ENCODE measurements at places on chromosomes 2 and 18. TPM values are rescaled to one million over a fixed set of nuclear protein-coding genes. Genes with fewer than 3 reads are reported as not detected.

Gene TMEM37
- total RNA-seq: 1.6 TPM

Gene CPS1
- 8.6 TPM for total RNA-seq

Gene ASAP2
- total RNA-seq: 39.9 TPM

Gene MXD1
- 2.8 TPM for total RNA-seq

Gene RFTN2
- total RNA-seq: not detected

Gene AMER3
- not detected for total RNA-seq

Gene LYPD6B
- total RNA-seq: not detected

Gene HMSD
- 0.26 TPM for total RNA-seq

Gene ALPG
- total RNA-seq: 0.15 TPM

Gene EN1
- 0.92 TPM for total RNA-seq

Gene PROKR1
- not detected for total RNA-seq

Gene LRRC30
- total RNA-seq: not detected

Gene ANKRD29
- total RNA-seq: 10.0 TPM

Gene WNT10A
- total RNA-seq: not detected

Gene CHRNG
- total RNA-seq: not detected

Gene SLC30A3
- 4.8 TPM for total RNA-seq

Gene CCDC74B
- total RNA-seq: 6.1 TPM

Gene SIX3
- total RNA-seq: 0.41 TPM

Gene MATN3
- total RNA-seq: 12.5 TPM

Gene TFPI
- total RNA-seq: 72.0 TPM

Gene CFAP221
- 0.34 TPM for total RNA-seq

Gene ALPI
- not detected for total RNA-seq

Gene IMP4
- total RNA-seq: 154 TPM

Gene ABHD1
- 1.3 TPM for total RNA-seq

Gene DNAH6
- 0.06 TPM for total RNA-seq

Gene AQP12B
- total RNA-seq: not detected

Gene CYTIP
- total RNA-seq: not detected

Gene UGT1A4
- total RNA-seq: not detected

Gene MDH1B
- total RNA-seq: 1.7 TPM

Gene MORN2
- 41.7 TPM for total RNA-seq

Gene GKN1
- total RNA-seq: 0.72 TPM

Gene ARHGAP25
- 0.13 TPM for total RNA-seq

Gene RAX
- not detected for total RNA-seq

Gene SNED1
- total RNA-seq: 0.43 TPM

Gene HOXD10
- 7.5 TPM for total RNA-seq

Gene FEZ2
- 48.7 TPM for total RNA-seq

Gene ABCB11
- total RNA-seq: 0.02 TPM

Gene DSG4
- 0.02 TPM for total RNA-seq

Gene KATNAL2
- total RNA-seq: 0.75 TPM

Gene ITGB6
- total RNA-seq: 0.89 TPM

Gene XDH
- total RNA-seq: 1.3 TPM

Gene MYCN
- not detected for total RNA-seq

Gene CAPN13
- 0.10 TPM for total RNA-seq

Gene ELOA2
- not detected for total RNA-seq

Gene PTH2R
- total RNA-seq: not detected

Gene CMPK2
- 1.00 TPM for total RNA-seq

Gene CKAP2L
- total RNA-seq: 11.8 TPM

Gene SMAD2
- 74.5 TPM for total RNA-seq

Gene CPLX4
- not detected for total RNA-seq

Gene CERKL
- 0.30 TPM for total RNA-seq

Gene REG1B
- total RNA-seq: not detected

Gene RSAD2
- 0.15 TPM for total RNA-seq

Gene WDR7
- total RNA-seq: 4.2 TPM

Data from A549 treated with DMSO at 1 μM for 4 hours (cell line).